ENCODE measurements at places on chromosomes 2 and 18.

DNA sequence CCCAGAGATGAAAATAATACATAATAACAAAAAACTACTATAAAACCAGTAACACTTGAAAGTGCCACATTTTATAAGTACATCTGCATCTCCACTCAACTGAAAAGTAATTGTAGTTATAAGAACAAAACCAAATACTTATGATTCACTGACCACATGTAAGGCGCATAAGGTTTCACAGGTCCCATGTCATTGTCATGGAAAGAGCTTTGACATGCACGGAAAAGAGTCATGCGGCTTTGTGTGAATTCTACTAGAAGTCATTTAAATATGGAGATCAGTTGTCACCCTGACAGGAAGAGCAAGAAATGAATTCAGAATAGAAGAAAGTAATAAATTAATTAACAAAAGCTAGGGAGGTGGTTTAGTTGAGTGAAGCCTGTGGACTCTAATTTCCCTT, 459.1 kb downstream of the CDH2 start:
- no peak for DNase-seq

DNA sequence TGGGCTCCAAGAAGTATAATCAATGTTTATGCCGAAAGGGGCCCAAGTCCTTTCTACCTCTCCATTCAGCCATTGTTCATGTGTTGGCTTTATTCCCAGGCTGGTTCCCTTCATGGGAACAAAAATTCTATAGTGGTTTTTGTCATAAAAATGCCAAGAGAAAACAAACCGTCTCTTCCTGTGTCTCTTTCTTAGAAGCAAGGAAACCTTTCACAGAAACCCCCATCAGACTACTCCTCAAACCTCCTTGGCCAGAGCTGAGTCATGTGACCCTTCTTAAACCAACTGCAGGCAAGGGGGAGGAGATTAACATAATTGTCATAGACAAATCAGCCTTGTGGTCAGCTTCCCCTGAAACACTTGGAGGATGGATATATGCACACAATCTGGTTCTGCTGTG, 75.1 kb upstream of the TANK start:
- DNase-seq: no peak

DNA sequence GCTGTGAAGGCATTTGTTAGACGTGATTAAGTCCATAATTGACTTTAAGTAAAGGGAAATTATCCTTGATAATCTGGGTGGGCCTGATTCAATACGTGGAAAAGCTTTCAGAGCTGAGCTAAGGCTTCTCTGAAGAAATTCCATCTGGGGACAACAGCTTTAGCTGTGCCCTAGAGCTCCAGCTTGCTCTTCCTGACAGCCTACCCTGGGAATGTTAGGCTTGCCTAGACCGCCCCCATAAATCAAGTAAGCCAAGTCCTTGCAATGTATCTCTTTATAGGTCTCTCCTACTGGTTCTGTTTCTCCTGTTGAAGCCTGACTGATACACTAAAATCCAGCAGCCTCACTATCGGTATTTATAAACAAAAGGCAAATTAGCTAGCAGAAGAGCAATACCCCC, 160.0 kb downstream of the STK39 start:
- DNase-seq: no peak

GRCh38 chr18:39946623-39947061, 2008.4 kb upstream of the PIK3C3 start:
- no peak for DNase-seq

DNA sequence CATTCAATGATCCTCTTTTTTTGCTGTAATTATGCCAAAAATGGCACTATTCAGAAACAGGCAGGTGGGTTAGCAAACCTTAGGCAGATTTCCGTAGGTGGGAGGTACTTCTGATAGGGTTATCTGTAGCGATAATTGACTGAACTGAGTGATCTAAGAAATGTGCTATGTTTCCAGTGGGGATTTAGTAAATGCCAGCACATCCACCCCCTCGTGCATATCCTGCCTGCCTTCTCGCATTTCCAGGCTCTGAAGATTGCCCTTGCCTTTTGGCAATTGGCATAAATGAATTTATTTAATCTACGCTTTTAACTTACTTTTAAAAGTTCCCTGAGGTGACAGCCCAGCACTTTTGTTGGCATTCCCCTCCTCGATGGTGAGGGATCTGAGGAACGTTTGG, 576 bp upstream of the FSHR start:
- no peak for DNase-seq

- peak; percentile 96 for DNase-seq
Measured at GRCh38 chr2:176114120-176114929, 2.3 kb upstream of the HOXD10 start.

GRCh38 chr2:235080101-235080500, 128.3 kb downstream of the SH3BP4 start:
- no peak for DNase-seq

DNA sequence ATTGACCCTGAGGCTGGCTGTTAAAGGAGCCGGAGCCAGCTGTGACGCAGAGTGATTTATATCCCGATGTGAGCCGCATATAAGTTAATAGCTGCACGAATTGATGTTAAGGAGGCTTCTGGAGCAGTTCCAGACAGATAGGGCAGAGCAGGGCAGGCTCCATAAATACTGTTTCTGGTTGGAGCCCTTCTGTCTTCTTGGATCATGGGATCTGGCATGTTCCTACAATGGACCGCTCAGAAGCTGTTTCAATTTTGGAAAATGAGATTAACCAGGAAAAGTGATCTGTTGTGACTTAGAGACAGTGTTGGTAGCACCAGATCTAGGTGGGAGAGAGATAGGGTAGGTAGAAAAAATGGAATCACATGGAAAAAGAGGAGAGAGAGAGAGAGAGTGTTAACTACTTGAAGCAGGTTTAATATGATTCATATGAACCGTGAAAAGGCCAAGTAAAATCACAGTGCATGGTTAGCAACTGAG, 4.8 kb upstream of the IGFBP5 start:
- DNase-seq: peak; percentile 96

GRCh38 chr2:73850009-73850408, 21.2 kb downstream of the STAMBP start:
- DNase-seq: peak; percentile 93

- no peak for DNase-seq
Measured at GRCh38 chr2:235131334-235132305, 179.8 kb downstream of the SH3BP4 start.

Data from NCI-H69 (cell line).